NCI-H2227 treated with DMSO at 0.1 percent for 48 hours (cell line): ENCODE measurements at places on chromosomes 7 and 10.

DNA sequence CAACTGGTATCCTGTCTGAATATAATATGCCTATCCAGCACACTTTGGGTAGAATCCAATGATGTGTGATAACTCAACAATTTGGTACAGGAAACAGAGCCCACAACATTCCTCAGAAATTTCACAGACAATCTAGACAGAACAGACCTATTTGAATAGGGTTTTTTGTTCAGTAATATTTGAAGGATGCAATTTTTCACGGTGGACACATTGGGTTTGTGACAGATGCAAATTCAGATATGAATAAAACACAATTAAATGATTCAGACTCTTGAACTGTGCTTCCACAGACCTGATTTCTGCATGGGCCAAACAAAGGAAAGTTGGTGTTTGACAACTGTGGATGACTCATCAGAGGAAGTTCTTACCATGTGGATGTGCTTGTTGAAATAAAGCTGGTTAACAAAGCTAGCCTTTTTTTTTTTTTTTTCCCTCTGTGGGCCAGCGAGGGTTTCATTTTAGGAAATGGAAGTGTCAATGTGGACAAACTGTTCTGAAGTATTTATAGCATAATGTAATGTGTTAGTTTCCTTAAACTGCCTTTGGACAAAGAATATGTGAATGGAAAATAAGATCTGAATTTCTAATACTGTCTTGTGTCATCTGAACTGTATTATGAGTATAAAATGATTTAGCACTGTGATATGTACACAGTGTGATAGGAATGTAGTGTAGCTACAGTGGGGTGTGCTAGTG is 43.2 kb upstream of the FAM133B start:
- DNase-seq, result no peak

DNA sequence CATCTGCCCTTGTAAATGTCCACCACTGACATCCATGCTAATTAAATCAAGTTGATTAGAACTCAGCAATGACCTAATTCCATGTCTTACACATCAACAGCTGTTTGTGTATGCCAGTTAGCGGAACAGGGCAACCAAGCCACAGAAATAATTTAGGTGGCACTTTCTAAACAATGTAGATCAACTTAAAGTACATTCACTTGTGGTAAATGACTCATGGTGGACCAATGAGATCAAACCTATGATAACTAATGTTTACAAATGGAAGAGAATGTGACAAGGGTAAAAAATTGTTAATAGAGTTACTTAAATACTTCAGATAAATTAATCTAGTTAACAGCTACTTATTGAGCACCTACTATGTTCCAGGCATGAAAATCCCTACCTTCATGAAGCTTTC is 63.1 kb upstream of the ICA1 start:
- DNase-seq, result no peak

DNA sequence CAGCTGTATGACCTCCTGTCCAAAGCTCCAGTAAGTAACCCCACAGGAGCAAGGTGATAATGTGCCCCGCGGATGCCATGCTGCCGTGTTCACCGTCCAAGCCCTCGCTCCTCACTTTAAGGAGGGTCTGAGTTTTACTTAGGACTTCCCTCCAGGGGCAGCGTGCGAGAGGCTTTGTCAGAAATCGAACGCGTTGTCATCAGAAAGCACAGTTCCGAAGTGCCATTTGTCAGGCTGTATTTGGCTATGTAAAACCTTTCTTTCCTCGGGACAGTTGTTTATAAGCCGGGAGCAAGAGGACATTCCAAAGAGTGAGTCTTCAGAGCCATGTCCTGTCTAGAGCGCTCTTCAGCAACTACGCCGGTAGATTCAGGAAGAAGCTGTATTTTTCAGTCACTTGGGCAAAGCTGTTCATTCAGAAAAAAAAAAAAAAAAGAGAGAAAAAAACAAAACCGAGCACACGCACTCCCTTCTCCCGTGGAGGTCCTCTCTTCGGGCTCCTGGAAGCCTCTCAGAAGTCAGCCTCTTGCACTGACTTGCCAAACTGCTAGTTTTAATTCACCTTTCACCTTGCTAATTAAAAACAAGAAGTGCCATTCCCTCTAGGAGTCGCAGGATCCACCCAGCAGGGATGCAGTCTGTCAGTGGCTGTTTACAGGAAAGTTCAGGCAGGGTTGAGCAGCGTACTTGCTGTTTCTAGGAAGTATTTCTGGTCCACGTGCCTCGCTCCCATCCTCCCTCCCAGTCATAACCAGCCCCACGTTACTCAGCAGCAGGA is at the start of gene SEMA3E:
SEMA3E (minus strand) TSS at position 676 of the 778 bp plus-strand sequence.
- peak; percentile 84 for DNase-seq

- DNase-seq, result no peak
Observed at GRCh38 chr10:119177708-119178371, 772 bp downstream of the PRDX3 start.

DNA sequence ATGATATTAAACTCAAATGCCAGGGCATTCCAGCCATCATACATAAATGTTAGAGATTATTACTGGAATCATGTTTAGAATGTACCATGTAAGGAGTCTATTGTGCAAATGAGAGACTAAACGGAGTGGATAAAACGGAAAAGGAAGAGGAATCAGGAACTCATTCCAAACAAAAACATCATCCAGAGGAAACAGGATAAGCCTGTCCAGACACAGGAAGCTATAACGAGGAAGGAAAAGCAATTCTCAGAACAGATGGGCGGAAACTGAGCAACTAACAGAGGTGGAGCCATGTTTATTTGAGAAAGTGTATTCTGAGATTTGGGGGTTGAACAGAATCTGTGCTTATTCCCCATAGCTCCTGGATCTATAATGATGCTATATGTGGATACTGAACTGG is 52.3 kb upstream of the TRIM24 start:
- no peak for DNase-seq

- no peak for DNase-seq
Observed at GRCh38 chr7:26680587-26680986, 183.8 kb downstream of the SKAP2 start.

DNA sequence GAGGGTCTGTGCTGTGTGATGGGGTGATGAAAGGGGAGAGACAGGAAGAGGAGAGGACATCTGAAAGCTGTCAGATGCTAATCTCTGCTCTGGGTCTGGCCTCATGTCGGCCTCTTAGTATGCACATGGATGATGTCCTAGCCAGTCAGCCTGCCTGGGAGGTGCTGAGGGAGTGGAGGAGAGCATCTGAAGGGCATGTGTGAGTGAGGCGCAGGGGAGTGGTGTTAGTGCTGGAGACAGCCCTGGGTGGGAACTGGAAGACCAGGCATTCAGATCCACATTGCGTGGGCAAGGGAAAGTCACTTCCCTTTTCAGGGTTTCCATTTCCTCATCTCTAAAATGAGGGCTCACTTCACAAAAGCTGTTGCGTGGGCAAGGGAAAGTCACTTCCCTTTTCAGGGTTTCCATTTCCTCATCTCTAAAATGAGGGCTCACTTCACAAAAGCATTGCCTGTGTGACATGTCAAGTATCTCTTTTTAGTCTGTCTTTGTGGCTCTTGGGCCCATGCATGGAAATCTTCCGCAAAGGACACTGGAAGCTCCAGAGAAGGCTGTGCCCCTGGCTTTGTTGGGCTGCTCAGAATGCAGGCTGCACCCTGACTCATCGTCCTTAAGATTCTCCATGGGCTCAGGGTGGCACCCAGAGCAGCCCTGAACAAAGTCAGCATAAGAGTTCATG is 10.0 kb downstream of the SFTPD start:
- DNase-seq, result no peak

GRCh38 chr10:62746951-62747729 is 57.4 kb upstream of the ADO start:
- no peak for DNase-seq

DNA sequence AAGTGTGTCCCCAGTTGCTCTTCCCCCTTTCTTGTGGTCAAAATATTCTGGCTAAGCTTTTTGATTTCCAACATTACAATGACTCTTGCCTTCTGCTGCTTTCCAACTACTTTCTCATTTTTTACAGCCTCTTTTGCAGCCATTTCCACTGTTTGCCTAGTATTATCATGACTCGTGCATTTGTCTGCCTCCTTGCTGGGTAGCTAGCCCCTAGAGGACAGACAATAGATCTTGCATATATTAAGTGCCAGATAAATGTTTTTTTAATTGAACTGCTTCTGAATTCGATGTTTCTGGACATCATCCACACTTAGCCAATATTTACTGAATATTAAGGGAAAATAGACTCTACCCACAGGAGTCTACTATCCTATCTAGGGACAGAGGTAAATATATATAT is 124.5 kb downstream of the POU6F2 start:
- no peak for DNase-seq

DNA sequence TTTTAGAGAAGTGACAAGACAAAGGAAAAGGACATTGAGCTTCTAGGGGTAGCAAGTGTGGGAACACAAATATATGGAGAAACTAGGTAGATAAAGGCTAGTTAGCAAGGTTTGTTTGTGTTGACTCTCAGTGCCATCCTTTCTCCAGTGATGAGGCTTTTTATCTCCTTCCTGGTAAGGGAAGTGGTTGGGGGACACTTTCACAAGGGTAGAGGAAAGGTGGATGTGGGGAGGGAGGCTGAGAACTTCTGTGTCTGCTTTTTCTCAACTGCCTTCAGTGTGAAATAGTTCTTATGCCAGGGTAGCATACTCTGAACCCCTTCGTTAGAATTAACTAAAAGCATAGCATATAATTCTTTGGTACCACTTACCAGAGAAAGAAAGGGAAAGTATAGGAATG is 93.0 kb upstream of the STRIP2 start:
- DNase-seq, result no peak

GRCh38 chr10:91875156-91875555 is 34.1 kb downstream of the FGFBP3 start:
- no peak for DNase-seq

- DNase-seq, result no peak
Observed at GRCh38 chr10:49194212-49194920, 6.2 kb upstream of the TMEM273 start.

- no peak for DNase-seq
Observed at GRCh38 chr7:105693576-105693975, 112.3 kb upstream of the EFCAB10 start.
